Fibroblast of skin of left quadriceps (primary cell): ENCODE measurements at places on chromosomes 11 and 22.

- no peak for DNase-seq
Observed at GRCh38 chr22:45166932-45167331, 3.2 kb downstream of the NUP50 start.

DNA sequence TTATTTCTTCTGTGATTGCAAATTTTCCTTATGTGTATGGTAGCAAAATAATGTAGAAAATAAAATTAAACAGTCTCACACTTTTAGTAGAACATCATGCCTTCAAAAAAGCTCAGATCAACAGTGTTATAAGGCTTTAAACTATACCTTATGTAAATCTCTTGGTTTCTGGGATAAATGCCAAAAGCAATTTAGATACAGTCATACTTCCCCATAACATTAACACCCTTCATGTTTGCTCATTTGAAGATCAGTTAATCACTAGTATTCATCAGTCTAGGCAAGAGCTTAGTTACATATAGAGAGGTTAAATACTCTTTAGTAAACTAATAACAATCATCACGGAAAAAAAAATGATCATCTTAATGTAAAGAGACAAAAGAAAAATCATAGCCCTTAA, 421.8 kb upstream of the ANO3 start:
- DNase-seq: peak; percentile 41

DNA sequence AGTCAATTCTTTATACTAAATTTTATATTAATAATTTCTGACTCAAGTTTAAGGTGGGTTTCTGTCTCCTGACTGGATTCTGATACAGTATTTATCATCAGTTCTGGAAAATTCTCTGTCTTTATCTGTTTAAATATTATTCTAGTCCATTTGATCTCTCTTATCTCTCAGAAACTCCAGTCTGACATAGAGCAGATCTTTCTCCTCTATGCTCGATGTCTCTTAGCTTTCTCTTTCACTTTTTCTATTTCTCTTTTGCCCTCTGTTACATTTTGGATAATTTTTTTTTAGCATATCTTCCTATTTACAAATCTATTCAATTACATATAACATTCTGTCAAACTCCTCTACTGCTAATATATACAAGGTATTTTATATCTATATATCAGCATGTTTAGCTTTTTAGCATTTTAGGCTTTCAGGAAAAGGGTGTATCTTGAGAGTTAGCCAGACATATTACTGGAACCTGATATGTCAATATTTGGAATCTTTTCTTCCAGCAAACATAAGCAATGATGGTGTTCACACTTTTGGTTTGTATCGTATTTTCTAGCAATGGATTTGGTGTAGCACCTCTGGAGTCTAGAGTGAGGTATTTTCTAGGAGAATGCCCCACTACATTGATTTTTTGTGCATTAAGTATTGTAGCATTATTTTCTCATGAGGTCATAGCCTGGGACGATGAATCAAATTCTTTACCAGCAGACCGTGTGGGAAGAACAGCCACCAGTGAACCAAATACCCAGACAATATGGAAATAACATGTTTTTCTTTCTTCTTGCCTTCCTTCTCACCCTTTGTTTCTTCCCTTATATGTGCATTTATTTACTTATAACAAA, 4.1 kb upstream of the NNMT start:
- DNase-seq: peak; percentile 78

DNA sequence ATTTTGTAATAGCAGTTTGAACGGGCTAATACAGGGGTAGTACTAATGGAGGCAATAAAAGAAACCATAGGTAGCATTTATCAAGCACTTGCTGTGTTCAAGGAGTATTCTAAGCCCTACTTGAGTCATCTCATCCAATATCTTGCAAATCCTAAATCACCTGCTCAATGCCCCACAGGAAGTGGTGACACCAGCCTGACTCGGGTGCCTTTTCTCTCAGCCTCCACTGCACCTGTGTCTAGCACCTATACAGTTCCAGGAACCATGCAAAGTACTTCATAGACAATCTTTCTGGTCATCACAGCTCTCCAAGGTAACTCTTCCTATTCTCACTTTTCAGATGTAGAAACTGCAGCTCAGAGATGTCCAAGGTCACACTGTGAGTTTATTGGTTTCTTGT, 98.0 kb downstream of the PRR5L start:
- no peak for DNase-seq

- DNase-seq: no peak
Observed at GRCh38 chr22:40414838-40415505, 44.6 kb downstream of the SGSM3 start.

DNA sequence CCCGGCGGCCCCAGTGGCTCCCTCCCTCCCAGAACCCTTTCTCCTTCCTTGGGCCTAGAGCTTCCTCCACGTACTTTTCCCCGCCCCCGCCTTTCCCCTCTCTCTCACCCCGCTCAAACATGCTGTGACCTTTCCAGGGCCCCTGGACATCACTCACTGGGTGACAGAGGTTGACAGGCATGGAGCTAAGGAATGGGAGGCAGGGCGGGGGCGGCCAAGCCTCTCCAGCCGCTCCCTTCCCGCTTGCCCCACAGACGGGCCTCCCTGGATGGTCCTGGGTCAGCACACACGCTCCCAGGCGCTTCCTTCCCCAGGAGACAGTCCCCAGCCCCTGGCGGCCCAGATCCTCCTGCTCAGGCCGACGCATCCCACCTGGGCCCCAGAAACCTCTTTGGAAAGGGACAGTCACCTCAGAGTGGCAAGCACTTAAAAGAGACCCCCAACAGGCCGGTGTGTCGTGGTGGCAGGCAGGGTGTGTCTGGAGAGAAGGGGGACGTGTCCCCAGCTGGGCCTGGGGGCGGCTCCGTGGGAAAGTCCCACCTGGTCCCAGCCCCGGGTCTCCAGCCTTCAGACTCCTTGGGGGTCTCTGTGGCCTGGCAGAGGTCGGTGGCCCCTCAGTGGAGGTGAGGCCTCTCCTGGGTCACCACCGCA, 8.8 kb downstream of the H19 start:
- DNase-seq: no peak

DNA sequence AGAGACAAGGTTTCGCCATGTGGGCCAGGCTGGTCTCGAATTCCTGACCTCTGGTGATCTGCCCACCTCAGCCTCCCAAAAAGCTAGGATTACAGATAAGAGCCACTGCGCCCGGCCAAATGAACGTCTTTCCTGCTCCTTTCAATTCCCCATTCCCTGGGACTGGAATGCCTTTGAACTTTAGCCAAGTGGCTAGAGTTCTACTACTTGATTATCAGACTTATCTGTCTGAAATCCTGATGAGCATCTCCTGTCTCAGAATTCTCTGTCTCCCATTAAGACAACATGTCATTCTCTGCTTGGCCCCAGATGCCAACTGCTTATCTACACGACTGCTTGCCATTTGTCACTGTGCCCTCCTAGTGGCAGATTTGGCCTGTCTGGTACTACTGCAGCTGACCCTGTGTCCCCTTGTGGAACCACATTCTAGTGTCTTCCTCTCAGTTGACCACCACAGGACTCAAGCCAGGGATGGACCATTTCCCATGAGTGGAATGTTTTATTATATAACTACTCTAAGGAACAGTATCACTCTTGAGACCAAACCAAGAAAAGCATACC, 33.1 kb upstream of the IPO7 start:
- DNase-seq: no peak

DNA sequence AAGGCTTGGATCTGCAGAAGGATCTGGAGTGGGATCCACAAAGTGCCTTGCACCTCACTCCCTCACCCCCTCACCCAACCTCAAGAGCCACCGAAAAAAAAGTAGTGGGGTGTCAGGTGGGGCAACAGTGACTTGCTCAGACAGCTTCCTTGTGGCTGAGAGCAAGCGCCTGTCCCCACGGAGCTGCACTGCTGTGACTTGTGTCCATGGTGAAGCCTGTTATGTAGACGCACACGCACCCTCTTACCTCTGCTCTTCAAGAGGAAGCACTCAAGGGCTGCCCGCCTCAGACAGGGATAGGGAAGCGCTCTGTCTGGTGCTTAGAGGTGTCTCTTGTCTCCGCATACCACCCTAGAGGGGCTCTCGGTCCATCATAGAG, 1.2 kb downstream of the DRD2 start:
- DNase-seq: no peak

DNA sequence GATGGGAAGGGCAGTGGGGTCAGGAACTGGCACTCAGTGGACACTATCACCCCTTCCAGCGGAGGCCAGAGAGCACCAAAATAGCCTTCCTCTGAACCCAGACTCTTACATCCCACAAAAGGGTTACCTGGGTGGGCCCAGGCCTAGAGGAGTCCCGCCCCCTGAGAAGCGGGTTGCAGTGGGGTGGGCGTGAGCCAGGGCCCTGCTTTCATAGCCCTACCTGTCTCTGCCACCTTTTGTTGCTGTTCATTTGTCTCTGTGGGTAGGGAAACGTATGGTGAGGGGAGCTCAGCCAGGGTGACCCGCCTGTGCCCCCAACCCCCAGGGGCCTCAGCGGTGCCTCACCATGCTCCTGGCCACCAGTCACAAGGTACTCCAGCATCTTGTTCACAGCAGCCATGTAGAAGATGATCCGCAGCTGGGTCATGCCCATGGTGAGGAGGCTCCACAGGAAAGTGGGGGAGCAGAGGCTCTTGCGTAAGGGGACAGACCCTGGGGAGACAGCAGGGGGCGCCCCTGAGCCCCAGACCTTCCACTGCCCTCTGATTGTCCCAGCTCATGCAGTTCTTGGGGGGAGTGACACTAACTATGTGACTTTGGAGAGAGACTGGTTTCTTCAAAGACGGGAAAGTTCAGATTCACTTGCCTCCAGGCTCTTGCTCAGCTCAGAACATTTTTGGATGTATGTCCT, 24.0 kb downstream of the SLC43A1 start:
- no peak for DNase-seq

DNA sequence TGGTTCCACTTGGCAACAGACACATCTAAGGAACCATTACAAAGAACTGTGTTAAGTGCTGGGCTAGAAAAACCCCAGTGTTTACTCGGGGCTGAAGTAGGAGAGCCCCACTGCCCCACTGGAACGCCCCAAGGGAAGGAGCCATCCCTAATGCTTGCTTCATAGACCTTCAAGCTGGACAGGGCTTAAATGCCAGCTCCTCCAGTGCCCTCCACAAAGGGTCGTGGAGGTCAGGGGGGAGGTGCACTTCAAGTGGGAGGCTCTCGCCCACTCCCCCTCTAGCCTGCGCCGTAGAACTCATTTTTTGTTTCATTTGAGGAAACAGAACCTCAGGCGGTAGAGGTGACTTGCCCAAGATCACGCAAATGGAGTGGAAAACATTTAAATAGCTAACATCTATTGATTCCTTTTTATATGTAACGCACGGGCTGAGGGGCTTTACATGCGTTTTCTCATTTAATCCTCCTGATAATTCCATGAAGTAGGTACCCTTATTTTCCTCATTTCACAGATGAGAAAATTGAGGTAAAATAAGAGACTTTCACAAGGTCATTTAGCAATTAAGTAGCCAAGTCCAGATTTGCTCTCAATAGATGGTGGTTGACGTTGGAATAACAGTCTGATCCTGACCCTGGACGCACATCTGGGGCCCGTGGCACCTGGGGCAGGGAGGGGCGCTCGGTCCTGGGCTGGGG, 545 bp upstream of the ZDHHC13 start:
- no peak for DNase-seq

DNA sequence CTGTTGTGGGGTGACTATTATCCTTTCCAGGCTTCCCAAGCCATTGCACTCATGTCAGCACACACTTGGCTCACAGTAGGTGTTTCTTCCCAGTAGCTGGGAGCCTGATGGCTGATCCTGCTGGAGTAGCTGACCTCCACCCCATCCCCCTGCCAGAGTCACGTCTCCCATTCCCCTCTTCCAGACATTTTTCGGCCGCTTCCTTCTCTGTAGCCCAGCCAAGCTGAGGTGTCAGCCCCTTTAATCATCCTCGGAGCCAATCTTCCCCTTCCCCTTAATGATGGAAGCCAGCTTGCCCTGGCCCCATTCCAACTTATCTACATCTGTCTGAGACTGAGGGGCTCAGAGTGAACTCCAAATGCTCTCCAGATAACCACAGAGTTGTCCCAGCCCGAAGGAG, 550.7 kb downstream of the MN1 start:
- DNase-seq: no peak

DNA sequence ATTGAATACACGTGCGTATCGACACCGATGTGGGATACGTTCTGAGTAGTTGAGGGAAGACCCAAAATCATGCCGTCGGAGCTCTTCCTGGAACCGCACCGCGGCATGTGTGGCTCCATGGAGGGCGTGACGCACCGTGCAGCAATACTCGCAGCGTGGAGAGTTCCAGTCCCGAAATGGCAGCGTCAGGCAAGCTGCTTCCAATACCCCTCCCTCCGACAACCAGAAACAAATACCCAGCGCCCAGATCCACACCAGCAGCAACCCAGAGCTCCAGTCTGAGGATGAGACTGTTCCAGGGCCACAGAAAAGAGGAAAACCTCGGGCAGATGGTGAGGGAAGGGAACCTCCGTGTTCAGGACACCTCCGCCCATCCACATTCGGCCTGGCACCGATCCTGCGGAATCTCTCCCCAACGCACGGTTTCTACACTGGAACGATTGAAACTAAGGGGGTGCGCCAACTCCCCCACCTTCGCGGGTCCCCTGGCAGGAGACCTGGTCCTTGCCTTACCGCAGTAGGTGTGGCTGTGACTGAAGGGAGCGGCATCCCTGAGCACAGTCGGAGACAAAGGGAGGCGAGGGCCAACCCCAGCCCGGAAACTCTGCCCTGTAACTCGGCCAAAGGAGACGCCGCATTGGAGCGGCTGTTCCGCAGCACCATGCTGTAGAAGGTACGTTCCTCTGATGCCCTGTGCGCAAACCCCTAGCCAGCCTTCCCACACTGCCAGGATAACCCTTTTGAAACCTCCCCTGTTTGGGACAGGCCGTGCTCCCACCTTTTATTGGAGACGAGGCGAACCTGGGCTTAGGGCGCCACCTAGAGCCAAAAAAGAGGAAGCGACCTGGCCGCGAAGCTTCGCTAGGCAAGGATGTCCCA, 28.2 kb downstream of the DBX1 start:
- peak; percentile 44 for DNase-seq

- DNase-seq: no peak
Observed at GRCh38 chr22:50686794-50687193, 14.2 kb downstream of the SHANK3 start.

DNA sequence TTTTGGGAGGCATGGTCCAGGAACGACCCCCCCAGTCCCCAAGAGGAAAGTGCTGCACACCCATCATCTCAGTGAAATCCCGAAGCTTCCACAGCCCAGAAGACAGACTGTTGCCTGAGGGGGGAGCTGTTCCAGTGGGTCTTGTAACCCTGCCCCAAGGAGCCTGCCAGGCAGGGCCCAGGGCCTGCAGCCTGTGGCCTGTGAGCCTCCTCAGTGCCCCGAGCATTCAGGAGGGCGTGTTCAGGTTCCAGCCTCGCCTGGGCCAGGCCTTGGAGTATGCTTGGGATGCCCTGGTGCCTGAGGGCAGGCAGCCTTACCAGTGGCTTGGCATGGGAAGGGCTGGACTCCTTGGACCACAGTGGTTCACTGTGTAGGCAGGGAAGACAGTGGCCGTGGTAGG, 18.0 kb upstream of the CABP2 start:
- DNase-seq: no peak
